ENCODE measurements at places on chromosomes 13 and 19.

DNA sequence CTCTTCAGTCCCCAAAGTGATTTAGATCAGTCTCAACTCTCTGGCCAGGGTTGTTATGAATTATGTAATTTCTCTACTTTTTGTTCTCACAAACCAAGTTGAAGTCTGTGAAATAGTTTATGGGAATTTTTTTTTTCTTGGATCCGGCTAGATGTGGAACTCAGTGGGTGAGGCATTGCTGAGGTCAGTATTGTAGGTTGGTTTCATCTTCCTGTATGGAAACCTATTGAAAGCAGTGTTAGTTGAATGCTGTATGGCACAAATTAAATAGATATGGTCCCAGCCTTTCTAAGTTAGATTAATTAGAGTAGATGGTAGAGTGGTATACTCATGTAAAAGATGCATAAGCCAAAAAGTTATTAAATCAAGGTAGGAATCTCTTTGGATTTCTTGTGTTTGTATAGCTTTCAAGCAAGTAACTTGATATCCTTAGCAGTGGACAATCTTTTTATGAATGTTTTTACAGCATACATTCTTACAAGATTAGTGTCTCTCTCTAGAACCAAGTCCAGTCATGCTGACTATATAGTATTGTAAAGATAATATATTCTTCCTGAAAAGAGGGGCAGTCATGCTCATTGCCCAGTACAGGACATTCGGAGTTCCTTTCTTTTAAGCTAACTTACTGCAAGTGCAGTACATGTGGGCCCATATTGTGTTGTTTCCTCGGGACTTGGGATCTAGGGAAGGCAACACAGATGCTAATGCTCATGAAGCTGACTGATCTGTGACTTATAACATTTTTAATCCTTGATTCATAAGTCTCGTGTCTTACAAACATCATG lies 2541.1 kb downstream of the PCDH9 start:
- no peak for DNase-seq

DNA sequence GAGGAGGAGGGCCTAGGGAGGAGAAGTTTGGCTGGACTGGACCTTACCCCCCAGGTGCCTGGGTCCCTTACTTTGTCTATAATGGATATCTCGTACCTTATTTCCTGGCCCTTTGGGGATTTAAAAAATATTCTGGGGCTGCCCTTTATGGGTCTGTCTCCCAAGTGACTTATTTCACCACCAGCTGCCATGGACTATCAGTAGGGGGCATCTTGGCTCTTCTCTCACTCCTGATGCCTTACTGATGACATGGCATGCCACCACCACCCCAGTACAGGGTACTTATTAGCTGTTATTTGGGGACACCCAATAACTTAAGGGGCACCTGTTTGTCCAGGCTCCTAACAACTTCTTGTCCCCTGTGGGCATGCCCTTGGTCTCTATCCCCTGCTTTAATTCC lies 38.0 kb downstream of the NFIX start:
- no peak for DNase-seq

- DNase-seq: peak; percentile 52
Observed at GRCh38 chr13:36814465-36814864, 4.6 kb upstream of the RFXAP start.

GRCh38 chr13:81319351-81319750 lies 978.4 kb upstream of the SPRY2 start:
- DNase-seq: no peak

DNA sequence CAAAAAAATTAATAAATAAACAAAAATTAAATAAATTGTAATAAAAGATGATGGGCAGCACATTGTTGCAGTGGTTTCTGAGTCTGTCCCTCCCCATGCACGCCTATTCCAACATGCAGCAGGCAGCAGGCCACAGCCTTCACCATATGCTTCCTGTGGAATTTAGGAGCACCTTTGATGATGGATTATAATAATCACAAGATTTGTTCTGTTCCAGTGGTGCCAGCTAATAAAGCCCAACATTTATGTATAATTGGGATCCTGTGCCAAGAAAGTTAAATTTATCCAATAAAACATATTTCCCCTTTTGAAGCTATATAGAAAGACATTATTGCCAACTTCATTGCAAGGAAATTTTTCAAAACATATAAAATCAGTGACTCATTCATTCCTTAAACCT lies 328.6 kb downstream of the FGF14 start:
- DNase-seq: no peak

DNA sequence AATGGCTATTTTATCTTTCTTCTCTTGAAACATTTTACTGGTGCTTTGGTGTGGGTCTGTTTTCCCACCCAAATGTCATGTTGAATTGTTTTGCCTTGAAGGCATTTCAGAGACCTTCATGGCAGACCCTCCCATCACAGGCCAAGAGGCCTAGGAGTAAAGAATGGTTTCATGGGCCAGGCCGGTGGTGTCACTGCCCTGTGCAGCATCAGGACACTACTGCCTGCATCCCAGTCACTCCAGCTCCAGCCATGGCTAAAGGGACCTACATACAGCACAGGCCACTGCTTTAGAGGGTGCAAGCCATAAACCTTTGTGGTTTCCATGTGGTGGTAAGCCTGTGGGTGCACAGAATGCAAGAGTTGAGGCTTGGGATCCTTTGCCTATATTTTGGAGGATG lies 326.9 kb downstream of the SLITRK5 start:
- DNase-seq: no peak

Measured in hematopoietic multipotent progenitor cell (in vitro differentiated cells).